Activated CD4-positive, CD25-positive, alpha-beta regulatory T cell (primary cell): ENCODE measurements at places on chromosomes 16 and 17.

DNA sequence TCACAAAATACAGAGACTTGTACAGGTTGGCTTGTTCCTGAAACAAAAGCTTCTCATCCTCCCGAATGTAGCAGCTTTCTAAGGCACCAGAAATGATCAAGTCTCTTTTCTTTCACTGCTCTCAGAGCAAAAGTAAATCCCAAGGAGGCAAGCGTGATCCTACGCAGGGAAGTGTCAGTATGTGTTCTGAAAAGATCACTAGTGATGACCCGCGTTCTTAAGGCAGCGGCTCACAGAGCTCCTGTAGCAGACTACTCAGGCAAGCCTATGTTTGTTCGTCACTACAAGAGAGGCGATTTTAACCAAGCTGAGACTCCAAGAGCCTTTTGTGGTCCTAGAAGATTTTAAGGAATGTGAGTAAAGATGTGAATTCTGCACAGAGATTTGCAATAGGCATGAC, 34.5 kb downstream of the WIPI1 start:
- DNase-seq: no peak

DNA sequence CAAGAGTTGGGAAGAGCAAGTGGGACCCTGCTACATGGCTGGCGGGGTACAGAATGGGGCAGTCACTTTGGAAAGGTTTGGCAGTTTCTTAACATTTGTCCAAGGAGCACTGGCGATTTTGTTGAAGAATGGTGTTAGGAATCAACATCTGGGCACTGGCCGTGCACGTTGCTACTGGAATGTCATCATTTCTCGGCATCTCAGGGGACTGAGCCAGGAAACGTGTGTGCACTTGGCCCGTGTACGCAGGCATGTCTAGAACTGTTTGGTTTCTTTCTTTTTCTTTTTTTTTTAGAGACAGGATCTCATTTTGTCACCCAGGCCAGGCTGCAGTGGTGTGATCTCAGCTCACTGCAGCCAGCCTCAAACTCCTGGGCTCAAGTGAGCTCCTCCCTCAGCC, 17.3 kb upstream of the FOXK2 start:
- no peak for DNase-seq

GRCh38 chr16:1309888-1310831, 724 bp downstream of the UBE2I start:
- peak; percentile 44 for DNase-seq

DNA sequence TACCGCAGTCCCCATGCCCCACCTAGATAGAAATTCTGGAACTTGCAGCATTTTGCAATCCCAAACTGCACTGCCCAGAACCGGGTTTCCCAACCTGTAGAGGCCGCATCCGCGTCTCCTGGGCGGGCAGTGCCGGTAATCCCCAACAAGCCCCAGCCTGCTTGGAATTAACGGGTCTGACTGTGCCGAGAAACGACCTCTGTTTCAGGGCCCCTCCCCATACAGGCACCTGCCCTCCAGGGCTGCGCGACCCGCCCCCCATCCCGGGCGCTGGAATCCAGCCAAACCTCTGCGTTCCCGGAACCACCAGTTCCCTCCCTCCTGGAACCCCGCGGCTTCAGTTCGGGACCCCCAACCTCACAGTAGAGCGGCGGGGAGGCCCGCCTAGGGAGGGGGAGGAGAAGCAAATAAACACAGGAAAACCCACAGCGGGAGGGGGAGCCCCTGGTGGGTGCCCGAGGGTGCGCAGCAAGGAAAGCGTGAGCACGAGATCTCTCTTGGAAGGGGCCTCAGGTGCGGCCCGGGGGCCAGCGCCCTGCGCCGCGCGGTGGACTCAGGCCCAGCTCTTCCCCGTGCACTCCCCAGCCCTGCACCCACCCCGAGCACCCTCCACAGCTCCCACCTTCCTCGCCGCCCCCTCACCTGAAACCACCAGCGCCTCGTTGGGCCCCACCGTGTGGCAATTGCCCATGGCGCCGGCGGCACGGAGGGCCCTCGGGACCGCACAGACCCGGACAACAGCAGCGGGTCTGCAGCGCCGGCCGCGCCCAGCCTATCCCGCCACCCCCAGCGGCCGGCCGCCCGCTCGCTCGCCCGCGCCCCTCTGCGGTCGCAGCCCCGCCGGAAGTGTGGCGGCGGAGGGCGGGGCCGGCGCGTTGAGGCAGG, at the start of gene FLOT2:
Gene FLOT2 (minus strand): TSS at position 850 of the 885 bp plus-strand sequence. CDS start 159 bp downstream, at position 691.
- peak; percentile 62 for DNase-seq

DNA sequence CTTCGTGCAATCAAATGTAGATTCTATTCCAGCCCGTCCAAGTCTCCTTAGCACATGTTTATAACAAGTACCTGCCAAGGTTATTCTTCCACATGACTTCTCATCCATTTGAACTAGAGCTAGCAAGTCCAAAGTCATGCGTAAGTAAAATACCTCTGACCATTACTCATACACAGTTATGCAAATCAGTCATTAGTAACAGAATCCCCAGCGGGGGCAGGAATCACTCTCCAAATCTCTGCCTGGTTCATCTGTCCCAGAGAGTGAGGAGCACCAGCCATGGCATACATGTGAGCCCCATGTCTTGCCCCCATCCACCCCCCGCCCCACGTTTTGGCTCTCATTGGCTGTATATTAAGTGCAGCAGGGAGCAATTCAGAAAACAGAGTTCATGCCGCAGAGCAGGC, 27.7 kb downstream of the SRL start:
- DNase-seq: no peak

DNA sequence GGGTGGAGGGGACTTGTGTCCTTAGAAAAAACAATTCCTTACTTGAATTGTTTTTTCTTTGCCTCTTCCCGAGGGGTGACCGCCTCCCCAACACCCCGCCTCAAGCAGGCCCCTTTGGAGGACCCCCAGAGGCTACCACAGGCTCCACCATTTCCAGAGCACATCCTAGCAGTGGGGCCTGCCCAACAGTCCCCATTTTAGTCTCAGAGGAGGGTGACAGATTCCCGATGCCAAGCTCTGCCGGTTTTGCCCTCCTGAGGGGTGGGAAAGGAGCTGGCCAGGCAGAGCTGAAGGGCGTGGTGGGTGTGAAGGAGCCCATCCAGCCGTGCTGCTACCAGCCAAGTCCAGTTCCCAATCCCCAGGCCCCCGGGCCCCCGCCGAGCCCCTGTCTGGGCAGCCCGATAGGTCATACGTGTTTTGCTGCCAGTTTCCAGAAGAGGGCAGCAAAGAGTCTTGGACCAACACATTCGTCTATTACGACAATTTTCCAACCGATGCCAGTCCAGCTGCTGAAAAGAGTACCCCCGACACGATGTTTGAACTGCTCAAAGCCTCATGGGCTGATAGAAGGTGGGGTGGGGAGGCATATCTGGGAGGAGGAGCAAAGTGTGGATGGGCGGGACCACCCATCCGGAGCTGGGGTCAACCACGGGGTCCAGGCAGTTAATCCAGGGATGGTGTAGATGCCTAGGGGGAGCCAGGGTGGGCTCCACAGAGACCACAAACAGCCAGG, 18.8 kb upstream of the GAA start:
- DNase-seq: peak; percentile 6

DNA sequence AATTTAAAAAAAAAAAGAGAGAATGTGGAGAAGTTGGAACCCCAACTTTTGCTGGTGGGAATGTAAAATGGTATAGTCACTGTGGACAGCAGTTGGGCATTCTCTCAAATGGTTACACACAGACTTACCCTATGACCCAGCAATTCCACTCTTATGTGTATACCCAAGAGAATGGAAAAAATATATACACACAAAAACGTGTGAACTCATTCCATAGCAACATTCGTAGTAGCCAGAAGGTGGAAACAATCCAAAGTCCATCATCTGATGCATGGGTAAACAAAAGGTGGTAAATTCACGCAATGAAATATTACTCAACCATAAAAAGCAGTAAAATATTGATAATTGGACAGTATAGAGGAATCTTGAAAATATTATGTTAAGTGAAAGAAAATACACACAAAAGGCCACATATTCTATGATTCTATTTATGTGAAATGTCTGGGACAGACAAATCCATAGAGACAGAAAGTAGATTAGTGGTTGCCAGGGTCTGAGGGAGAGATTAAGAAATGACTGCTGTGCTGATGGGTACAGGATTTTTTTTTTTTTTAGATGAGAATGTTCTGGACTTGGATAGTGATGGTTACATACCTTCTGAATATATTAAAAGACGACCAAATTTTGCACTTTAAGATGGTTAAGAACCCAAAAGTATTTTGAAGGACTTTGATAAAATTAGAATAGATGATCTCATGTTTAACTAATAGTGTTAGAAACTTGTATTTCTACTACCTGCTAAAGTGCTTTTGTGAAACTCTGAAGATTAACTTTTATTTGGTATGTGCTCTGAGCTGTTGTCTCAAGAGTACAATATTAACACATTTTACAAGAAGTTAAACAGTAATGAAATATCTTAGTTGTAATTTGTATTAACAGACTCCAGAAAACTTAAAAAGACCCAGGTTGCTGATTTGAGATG, 60.9 kb downstream of the MRTFB start:
- DNase-seq: no peak

DNA sequence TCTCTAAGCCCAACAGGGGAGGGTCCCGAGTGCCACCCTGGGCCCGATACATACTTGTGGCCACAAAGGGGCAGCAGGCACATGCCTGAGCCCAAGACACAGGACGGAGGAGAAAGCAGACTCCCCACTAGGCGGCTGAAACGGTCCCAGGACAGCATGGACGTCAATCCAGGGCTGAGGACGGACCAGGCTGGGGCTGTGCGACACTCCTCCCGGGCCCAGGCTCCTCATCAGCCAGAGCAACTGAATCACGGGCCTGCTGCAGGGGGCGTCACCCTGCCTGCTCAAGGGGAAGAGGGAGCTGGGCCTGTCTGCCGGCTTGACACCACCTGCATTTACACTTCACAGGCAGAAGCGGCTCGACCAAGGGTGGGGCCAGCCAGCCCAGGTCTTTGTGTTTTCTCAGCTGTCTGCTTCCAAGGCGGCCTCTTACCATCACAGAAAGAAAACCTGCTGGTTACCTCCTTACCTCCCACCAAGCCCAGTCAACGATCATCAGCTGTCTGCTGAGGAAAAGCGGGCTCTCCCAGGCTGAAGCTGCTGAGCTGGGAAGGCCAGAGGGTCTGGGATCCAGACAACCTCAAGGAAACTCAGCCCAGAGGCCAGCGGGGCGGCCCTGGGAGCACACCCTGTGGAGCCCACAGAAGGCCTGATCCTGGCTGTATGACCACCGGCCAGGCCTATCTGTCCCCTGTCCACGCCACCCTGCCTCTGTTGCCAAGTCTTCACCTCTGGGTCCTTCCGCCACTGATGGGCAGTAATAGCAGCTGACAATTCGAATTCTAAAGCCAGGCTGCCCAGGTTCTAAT, 26.4 kb downstream of the KIFC3 start:
- no peak for DNase-seq

- DNase-seq: no peak
Observed at GRCh38 chr17:38867968-38868816, 1.7 kb upstream of the LASP1 start.

DNA sequence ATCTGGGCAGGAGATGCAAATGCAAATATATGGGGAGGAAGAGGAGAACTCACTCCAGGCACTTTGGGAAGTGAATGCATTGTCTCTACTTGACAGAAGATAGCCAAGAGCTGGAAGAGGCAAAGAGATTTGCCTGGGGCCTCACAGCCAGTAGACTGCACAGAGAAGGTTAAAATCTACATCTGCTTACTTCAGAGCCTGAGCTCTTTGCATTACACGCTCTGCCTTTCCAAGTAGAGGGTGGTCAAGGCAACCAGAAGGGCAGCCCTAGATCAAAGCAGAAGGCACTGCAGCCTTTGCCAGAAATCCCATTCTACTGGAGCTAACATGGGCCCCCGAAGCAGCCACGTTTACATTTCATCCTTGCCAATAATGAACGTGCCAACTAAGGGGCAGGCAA, 407.2 kb upstream of the CCL2 start:
- DNase-seq: no peak

GRCh38 chr17:18968345-18968744, 16.4 kb downstream of the SLC5A10 start:
- DNase-seq: no peak

DNA sequence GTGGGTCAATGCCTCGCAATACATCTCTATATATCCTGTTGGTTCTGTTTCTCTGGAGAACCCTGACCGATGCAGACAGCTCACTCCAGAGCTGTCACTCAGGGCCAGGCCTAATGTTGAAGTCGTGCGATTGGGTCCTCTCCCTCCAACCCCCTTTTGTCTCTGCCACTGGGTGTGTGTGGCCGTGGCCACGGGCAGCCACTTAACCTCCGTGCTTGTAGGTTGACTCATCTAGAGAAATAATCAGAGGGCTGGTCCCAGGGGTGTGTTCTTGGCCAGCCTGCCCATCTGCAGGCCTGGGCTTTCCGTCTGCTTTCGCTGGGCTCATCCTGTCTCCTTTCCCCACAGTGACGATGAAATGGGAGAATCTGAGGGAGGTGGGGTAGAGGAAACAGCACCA, 7.4 kb downstream of the ADAD2 start:
- no peak for DNase-seq

DNA sequence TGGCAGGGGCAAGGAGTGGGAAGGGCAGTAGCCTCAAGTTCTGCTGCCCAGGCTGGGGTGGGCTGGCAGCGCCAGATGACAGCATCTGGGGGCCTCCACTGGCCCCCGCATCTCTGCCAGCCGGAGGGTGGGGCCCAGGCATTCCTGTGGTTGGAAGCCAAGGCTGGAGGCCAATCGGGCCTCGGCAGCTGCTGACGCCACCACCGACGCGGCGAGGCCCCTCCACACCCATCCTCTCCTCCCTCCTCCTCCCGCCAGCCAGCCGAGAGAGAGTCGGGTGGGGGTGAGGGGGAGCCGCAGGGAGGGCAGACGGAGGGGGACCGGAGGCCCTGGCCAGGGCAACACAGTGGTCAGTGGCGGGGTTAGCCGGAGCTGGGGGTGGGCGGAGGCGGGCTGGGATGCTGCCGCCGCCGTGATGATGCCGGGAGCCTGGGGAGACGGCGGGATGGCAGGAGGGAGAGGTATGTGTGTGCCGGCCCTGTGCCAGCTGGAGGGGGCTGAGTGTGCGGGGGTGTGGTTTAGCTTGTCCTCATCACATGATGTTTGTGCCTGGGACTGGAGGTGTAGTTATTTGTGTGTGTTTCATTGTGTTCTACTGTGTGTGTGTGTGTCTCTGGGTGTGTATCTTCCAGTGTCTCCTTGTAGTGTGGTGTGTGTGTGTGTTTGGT, 36.6 kb downstream of the ARHGAP23 start:
- no peak for DNase-seq

DNA sequence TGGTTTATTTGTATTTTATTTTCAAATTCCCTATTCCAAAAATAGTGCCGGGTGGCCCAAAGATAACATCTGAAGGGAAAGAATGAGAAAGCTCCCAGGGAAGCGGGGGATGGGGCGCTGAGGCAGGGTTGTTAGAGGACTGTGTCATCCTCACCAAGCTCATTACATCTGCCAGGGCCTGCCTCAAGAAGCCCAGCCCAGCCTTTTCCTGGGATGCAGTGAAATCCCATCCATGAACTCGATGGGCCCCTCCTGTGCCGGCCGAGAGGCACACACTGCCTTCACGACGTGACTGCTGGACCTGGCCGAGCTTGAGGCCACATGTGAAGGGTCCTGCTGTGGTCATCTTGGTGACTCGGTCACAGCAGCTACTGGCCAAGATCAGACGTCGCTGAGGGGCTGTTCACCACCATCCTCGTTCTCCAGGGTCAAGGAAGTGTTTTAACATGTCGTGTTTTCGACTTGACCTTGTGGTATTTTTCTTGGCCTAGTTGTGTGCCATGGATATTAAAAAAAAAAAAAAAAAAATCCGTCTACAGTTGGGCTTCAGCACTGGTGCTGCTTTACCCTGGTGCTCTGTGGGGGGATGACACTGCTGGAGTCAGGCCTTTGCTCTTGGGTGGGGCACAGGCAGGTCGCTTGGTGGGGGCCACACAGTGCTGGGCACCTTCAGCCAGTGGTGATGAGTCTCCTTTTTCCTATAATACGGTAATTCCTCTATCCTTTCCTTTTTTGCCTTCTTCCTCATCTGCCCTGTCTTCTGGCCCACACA, 4.9 kb downstream of the TIMM22 start:
- DNase-seq: no peak
